ENCODE measurements at places on chromosomes 6 and 20.

DNA sequence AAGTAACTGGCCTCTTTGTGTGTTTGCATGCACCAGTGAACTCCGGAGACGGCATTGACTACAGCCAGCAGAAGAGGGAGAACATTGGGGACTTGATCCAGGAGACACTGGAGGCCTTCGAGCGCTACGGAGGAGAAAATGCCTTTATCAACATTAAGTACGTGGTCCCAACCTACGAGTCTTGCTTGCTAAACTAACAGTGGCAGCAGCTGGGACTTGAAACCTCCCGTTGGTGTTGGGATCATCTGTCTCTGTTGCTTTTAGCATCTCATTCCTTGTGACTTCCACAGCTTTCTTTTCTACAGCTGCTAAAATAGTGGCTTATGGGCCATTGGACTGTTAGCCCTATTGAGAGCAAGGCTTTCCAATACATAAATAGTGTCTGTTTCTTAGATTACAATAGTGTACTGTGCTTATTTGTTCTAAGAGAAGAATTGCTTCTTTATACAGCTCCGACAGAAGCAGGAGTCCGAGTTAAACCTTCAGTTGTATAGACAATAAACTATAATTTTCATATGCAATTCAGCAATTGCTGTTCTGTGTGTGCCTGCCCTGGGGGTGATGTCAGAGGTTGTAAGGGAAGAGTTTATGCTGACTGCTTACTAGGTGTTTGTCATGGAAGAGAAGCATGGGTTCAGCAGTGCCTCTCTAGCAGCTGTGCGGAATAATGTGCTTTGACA lies 99.6 kb upstream of the QKI start:
- DNase-seq = no peak

DNA sequence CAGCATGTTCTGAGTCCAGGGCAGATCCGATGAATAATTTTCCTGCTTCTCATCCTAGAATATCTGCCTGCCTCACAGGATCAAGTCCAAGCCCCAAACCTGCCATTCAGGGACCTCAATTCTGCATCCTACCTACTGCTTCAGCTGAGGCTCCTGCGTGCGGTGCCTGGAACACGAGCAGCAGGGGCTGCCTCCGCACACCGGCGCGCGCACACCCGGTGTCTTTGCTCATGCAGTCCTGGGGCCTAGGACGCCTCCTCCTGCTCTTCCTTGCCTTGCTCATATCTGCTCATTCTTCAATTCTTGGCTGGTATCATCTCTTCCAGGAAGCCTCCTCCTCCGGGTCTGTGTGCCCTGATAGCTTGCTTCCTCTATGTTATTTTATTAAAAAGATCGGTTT lies 81.1 kb upstream of the AGPAT4 start:
- no peak for DNase-seq

DNA sequence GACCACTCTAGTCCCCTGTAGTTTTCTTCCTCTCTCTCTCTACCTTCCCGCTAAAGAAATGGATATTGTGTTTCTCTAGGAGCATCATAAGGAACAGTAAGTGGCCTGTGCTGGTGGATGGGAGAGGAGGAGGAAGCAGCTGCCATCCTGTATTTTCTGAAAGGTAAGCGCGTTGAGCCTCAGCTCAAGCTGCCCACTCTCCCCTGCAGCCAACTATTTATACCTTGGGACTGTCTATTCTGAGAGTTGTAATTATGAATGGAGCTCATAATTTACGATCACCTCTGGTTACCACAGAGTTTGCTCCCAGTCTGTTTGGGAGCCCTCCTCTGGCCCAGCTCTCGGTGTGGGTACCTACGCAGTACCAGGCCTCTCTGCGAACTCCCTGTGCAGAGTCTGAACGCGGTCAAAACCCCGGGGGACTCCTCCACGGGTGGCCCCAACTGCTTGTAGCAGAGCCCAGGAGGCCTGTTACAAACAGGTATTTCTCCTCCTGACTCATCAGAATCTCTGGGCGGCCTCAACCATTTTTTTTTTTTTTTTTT lies 285.4 kb downstream of the SMOC2 start:
- no peak for DNase-seq

DNA sequence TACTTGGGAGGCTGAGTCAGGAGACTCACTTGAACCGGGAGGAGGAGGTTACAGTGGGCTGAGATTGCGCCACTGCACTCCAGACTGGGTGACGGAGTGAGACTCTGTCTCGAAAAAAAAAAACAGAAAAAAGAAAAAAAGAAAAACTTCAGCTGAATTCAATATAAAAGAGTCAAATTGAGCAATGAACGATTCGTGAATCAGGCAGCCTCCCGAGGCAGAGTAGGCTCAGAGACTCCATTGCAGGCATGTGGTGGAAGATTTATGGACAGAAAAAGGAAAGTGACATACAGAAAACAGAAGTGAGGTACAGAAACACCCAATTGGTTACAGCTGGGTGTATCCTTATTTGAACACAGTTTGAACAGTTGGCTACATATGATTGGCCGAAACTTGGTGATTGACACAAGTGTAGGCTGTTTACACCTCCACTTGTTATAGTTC lies 56.3 kb downstream of the HLA-DPB1 start:
- DNase-seq = no peak

- DNase-seq = no peak
Measured at GRCh38 chr6:90241229-90241880, 55.3 kb downstream of the BACH2 start.

DNA sequence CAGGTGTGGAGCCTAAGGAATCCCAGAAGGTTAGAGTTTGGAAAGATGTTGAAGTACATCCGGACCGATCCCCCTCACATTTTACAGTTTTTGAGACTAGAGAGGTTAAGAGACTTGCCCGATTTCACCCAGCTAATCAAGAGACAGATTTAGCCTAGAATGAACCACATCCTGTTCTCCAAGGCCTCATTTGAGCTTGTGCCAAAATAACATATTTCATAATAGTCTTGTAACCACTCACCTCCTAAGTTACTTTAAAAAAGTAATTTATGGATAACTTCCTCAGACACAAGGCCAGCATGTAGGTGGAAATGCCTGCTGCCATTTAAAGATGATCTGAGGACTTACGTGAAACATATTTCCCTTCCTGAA lies 39.8 kb upstream of the ARHGAP18 start:
- DNase-seq = no peak

DNA sequence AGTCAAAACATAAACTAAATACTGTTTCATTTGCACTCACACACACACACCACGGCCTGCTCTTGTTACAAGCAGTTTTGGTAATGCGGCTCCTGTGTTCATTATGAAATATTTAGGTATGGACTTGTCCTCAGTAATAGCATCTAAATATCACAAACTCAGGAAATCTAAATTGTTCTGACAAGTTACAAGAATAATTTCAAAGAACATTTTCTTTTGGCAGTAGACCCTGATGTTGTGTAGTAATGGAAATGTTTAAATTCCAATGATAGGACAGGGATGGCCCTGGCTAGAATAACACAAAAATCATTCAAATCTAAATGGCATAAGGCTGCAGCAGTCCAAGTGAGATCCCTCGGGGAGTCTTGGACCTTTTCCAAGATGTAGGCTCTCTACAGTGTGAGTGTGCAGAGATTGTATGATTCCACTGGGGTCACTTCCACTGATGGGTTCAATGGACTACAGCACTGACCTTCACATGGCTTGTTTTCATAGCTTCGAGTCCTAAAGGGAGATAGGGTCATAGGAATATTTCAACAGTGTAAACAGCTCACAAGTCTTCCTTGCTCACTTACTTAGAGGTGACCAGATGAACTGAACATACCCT lies 210.6 kb upstream of the PLCB4 start:
- no peak for DNase-seq

DNA sequence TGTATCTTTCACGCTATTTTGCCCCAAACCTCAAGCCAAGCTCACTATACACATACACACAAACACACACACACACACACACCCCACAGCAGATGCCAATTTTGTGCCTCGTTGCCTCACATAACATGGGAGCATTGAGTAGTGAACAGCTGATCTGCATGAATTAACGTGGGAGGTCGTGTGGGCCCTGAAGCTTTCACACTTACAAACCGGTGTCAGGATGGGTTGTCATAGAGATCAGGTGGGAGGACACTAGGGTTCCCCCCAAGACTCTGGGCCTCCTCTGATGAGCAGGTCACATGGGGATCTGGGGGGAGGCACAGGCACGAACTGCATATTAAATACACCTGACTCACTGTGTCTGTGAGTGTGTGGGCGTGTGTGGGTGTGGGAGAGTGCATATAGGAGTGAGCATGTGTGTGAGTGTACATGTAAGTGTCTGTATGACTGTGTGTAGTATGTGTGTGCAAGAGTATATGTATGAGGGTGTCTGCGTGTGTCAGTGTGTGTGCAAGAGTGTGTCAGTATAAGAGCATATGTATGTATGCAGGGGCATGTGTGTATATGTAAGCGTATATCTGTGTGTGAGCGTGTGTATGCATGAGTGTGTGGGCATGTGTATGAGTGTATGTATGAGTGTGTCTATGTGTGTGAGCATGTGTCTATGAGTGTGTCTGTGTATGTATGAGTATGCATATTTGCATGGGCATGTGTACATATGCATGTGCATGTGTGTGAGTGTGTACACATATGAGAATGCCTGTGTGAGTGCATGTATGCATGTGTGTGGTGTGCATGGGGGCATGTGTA lies 370.4 kb downstream of the PREX1 start:
- no peak for DNase-seq

DNA sequence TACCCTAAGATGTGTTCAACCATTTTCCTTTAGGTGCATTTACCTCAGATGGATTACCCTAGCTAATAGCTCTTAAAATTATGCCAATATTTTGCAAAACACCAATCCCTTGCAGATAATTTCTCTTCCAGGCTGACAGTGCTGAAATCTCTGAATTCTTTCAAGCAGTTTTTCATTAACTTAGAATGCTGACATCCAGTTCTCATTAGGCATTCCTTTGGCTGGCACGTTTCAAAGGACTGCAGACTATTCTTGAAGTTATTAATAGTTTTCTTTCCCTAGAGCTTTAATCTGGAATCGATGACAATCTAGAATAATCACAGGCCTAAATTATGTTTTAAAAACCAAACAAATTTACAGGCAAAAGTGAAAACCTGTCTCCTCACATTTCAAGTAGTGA lies 68.3 kb downstream of the SMLR1 start:
- DNase-seq = no peak

GRCh38 chr6:41209547-41210320 lies 8.8 kb upstream of the TREML2 start:
- no peak for DNase-seq

- no peak for DNase-seq
Measured at GRCh38 chr6:18323935-18324705, 59.8 kb upstream of the DEK start.

GRCh38 chr6:168060521-168060931 lies 18.5 kb downstream of the FRMD1 start:
- peak; percentile 79 for DNase-seq

- peak; percentile 68 for DNase-seq
Measured at GRCh38 chr6:118283766-118284165, 264.3 kb upstream of the PLN start.

DNA sequence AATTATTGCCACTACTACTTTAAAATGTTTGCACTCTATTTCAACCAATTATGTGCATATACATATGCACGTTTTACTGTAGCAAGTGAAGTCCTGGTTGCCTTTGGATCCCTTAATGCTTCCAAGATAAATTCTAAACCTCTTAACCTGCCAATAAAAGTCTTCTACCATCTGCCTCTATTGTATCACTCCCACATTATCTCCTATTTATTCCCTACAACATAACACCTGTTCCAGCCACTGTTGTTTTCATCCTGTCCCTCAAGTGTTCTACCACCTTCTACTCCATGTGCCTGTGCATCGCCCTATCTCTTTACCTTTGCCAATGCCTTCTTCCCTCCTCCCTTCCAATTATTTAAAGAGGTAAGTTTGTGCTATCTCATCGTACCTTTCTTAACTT lies 499.0 kb upstream of the RNF217 start:
- DNase-seq = no peak

DNA sequence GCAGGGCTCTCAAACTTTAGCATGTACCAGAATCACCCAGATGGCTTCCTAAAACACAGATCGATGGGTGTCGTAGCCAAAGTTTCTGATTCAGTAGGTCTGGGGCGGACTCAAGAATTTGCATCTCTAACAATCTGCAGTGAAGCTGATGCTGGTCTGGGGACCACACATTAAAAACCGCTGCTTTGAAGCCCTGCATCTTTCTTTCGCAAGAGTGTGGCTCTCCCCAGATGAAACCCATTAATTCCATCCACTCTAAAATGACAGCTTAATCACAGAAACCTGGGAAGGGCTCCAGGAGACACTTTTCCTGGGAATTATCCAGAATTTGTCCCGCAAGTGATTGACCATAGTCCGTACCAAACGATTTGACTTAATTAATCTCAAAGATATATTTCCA lies 319.8 kb upstream of the PLCB4 start:
- DNase-seq = no peak

GRCh38 chr6:169536446-169537170 lies 165.2 kb downstream of the WDR27 start:
- no peak for DNase-seq

DNA sequence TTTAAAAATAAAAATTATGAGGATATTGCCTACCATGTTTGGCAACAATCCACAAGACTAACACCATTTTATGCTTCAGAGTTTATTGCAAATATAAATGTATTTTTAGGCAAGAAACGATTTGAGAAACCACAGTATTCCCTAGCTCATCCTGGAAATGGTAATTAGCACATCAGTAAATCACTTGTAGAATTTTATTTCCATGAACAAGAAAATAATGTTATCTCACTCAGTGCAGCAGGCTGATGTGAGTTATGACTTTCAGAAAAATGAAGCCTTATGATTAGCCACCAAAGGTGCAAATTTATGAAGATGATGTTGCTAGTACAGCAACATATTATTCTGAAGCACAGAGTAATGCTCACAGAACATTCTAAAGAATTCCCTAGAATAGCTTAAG lies 127.7 kb upstream of the GJE1 start:
- no peak for DNase-seq

DNA sequence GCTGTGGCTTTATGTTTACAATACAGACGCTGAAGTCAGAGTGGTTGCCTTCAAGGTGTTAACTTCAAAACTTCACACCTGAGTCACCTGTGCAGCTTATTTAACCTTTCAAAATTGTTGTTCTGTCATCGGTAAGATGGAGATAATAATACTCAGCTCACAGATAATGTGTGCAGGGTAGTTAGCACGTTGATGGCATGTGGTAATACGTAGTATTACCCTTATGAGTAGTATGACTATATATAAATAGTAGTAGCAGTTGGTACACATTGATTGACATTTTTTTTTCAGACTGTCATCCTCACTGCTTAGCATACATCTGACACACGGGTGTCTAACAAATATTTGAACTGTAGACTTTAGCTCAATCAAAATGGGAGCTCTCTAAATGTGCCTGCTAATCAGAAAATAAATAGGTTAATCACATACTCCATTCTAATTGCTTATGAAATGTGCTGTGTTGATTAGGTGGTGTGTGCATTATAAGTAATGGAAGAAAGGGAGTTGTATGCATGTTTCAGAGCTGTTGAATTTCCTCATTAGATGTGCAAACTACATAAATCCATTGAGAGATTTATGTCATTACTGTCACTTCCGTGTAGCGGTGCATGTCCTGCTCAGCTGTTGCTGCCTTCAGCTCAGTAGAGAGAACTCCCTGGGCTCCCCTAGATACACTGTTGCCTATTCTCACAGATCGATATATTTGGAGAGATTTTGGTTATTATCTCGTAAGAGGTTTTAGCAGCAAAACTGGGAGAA lies 11.2 kb upstream of the MROH8 start:
- DNase-seq = no peak

GRCh38 chr6:26197636-26197932 lies 110.4 kb downstream of the HFE start:
- DNase-seq = no peak

- no peak for DNase-seq
Measured at GRCh38 chr20:52481443-52481842, 289.9 kb upstream of the ZFP64 start.

- DNase-seq = no peak
Measured at GRCh38 chr6:105545947-105546731, 143.3 kb upstream of the PREP start.
